ENCODE measurements at places on chromosomes 5 and 9.
A peak's percentile ranks its signal among the peaks of the same experiment; 100 is the strongest.

- no peak for DNase-seq
These were observed 2.0 kb upstream of the CDC14B start for GRCh38 chr9:96621618-96622017.

DNA sequence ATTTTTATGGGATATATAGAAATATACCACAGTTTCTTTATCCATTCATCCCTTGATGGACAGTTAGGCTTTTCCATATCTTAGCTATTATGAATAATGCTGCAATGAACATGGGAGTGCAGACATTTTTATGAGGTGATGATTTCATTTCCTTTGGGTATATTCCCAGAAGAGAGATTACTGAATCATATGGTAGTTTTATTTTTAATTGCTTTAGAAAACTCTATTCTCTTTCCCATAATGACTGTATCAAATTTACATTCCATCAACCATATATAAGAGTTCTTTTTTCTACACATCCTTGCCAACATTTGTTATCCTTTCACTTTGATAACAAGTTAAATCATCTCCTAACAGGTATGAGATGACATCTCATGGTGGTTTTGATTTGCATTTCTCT lies 821.6 kb downstream of the TLE1 start:
- peak; percentile 76 for DNase-seq

DNA sequence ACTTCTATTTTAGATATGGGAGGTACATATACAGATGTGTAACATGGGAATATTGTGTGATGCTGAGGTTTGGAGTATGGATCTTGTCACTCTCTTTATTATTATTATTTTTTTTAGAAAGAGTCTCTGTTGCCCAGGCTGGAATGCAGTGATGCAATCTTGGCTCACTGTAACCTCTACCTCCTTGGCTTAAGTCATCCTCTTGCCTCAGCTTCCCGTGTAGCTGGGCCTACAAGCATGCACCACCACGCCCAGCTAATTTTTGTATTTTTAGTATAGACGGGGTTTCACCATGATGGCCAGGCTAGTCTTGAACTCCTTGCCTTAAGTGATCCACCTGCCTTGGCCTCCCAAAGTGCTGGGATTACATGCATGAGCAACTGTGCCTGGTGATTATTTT lies 138.4 kb upstream of the SLC28A3 start:
- no peak for DNase-seq

GRCh38 chr9:109640580-109641371 lies 139.2 kb upstream of the PALM2AKAP2 start:
- peak; percentile 47 for DNase-seq

GRCh38 chr5:67240846-67241245 lies 44.2 kb upstream of the CD180 start:
- DNase-seq, result peak; percentile 47

DNA sequence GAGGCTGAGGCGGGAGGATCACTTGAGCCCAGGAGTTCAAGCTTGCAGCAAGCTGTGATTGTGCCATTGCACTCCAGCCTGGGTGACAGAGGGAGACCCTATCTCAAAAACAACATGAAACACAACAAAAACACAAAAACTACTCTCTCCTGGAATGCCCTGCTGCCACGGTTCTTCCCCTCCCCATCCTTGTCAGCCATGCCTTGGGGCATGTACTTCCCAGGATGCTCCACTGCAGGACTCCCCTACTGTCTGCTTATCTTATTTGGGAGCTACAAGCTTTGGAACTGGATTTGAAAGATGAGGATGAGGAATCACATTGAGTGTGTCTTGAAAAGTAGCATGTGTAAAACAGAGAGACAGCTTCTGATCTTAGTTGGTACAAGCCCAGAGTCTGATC lies 40.1 kb upstream of the KIAA1958 start:
- DNase-seq, result no peak

DNA sequence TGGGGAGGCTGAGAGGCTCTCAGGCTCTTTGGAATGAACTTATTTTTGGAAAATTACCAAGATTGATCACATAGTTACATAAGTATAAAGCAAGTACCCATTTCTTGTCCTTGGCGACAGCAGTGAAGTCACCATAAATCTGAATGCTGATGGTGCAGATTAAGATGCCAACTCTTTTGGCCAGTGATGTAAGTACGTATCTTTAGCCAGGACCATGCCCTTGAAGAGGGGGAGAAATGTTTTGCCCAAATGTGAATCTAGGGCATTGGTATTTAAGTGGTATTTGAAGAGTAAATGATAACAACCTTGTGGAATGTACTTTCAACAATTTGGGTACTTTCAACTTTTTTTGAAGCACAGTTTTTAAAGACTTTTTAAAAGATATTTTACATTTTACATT lies 68.2 kb upstream of the RAD23B start:
- peak; percentile 31 for DNase-seq

DNA sequence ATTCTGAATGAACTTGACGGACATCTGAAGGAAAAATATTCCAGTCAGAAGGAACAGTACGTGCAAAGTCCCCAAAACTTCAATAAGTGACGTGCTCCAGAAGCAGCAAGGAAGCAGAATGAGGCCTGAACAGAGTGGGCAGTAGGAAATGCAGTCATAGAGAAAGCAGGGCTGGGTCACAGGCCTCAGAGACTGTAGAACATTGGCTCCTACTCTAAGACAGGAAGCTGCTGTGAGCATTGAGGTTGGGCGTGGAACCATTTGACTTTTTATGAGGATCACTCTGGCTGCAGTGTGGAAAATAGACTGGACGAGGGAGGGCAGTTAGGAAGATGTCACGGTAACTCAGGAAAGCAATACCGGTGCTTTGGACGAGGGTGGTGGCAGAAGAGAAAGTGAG lies 64.0 kb downstream of the DOCK8 start:
- no peak for DNase-seq

DNA sequence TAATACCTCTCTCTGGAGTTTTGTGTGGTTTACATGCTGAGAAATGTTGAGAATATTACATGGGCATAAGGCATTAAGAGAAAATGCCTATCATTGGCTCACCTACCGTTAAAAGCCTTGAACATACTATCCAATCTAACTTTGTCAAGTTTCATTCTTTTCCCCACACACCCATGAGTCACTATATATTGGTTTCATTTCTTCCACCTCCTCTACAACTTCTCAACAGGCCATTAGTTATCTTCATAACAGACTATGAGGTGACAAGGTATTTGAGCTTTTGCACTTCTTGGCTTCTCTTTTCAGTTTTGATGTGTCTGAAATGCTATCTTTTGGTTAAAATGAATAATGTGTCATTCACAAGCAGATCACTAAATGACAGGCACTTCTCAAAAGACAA lies 288.0 kb downstream of the KCNN2 start:
- DNase-seq, result no peak

- DNase-seq, result no peak
These were observed 80.0 kb upstream of the NIPAL4 start for GRCh38 chr5:157379983-157380382.

GRCh38 chr9:25994605-25995004 lies 316.4 kb upstream of the TUSC1 start:
- no peak for DNase-seq

DNA sequence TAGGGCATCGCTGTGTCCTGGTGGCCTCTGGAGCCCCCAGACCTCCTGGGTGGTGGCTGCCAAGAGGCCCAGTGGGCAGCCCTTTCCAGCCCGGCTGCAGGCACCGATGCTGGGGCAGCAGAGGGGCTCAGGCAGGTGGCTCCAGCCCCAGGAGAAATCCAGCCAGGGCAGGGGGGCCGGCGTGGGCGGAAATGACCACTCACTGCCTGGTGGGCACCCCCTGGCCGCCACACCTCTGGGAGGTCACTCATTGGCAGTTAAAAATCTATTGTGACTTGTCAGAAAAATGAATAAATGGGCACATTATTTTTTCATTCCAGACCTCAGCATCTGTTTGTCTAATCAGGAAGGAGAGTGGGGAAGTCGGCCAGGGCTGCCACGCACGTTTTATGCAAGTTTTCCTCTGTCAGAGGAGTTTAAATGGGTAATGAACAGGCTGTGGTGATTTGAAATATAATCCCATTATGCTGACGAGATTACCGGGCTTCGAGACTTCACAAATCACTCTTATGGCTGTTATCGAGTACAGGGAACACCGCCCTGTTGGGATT lies 171.9 kb downstream of the GAPVD1 start:
- DNase-seq, result no peak

- DNase-seq, result no peak
These were observed 1151.8 kb downstream of the CDH12 start for GRCh38 chr5:21701317-21701716.

- DNase-seq, result no peak
These were observed 23.0 kb downstream of the VAV2 start for GRCh38 chr9:133968966-133969617.

DNA sequence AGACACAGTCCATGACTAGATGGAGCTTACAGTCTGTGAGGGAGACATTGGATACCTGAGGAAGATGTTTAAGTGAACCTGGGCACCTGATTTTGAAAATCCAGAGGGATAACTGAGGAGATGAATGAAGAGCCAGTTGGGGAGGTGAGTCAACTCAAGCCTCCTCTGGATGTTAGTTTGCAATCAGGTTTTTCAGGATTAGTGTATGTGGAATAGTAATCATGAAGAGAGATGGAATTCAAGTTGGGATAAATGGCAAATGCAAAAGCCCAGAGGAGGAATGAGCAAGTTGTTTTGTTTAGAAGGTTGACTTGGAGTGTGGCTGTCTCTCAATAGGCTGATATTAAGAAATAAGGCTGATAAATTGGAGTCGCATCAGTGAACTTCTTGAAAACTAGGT lies 28.9 kb downstream of the PRDM6 start:
- DNase-seq, result no peak

DNA sequence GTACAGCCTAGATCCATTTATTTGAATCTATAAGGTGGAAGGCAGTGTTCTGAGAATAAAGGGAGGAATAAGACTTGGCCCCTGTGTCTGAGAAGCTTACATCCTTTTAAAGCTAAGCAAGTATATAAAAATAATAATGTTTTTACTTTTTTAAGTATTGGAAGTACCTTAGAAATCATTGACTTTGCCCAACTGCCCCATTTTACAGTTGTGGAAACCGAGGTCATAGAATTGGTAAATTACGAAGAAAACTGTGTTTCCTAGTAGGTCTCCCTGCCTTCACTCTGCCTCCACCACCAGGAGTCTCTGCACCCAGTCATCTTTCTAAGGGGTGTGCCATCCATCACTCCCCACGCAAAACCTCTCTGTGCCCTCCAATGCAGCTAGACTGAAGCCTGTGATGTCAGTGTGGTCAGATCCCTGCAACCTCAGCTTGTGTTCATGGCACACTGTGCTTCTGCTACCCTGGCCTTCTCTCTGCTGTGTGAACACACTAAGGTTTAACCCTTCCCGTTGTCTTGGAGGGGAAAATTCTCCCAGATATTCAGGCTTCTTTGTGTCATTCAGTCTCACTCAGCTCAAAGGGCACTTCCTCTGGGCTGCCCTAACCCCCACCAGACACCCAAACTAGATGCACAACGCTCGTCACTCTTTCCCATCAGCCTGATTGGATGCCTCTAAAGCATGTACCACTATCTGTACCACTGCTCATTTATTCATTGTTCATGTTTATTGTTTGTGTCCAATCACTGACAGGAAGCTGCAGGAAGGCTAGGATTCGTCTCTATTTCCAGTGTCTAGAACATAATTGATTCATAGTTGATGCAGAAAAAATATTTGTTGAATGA lies 18.2 kb downstream of the ADRB2 start:
- no peak for DNase-seq

GRCh38 chr5:169942181-169942580 lies 38.1 kb downstream of the INSYN2B start:
- DNase-seq, result peak; percentile 54

- no peak for DNase-seq
These were observed 114.6 kb downstream of the C5orf15 start for GRCh38 chr5:133853646-133854365.

- DNase-seq, result no peak
These were observed 68.2 kb downstream of the MVB12B start for GRCh38 chr9:126394802-126395201.

DNA sequence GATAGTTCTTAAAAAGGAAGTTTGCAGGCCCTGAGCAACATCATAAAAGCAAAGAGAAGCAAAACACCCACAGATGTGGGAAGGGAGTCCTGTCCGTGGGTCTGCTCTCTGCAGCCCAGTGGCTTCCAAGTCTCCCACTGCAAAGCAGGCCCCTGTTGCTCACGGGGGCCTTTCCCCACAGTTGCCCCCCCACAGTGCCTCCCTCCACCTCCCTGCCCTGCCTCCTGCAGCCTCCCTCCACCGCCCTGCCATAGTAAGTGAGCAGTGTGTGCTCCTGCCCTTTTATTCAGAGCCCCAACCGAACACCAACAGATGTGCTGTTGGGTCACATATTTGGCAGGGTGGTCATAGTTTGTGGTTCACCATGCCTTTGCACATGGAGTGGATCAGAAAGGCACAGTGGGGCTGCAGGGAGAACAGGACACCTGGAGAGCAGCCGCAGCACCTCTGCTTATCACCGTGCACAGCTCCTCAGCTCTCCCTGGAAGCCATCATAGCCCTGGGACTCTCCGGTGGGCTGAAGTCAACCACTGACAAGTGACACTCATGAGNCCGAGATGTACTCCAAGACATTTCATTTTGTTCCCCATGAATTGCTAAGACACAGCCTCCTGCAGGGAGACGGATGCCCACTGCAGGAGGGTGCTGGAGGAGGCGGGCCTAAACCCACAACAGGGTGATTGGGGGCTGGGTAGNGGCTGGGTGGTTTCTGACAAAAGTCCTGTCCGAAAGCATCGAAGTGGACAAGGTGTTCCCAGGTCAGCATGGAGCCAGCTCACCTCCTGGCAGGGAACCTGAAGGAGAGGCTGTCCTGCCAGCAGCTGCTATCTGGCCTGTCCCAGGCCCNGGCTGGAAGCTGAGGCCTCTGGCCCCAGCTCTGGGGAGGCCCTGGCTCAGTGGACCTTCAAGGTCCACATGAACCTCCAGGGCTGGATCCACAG lies 278.9 kb downstream of the GADD45G start:
- peak; percentile 59 for DNase-seq

GRCh38 chr9:81156381-81156780 lies 533.0 kb downstream of the TLE1 start:
- DNase-seq, result no peak

- DNase-seq, result peak; percentile 49
These were observed 24.2 kb upstream of the NREP start for GRCh38 chr5:111781200-111781599.

GRCh38 chr9:87803166-87803565 lies 77.2 kb downstream of the CTSL start:
- no peak for DNase-seq

DNA sequence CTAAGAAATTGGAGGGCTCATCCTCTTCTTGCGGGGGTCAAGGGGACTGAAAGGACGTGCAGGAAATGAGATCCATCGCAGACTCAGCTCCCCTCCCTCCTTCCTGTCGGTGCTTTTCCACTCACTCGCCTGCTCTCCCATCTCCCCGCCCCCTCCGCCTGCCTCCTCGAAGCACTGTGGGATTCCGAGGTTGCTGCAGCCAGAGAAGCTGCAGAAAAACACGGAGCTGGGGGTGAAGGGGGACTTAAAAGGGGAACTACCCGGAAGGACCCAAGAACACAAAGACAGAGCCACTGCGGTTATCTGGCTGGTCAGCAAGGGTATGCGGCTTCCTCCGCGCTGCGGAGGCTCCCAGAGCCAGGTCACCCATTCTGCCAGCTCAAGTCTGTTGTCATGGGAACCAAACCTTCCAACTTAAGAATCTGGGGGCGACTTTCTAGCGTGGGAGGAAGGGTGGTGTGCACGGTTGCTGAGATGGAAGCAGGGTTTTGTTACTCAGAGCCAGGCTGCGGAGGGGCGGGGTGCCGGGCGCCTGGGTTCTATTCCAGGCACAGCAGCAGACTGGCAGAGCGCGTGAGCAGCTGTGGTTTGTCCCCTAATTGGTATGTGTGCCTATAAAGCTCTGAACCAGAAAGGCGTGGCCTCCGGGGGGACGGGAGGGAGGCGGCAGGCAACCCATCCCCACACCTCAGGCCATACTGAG lies 24.9 kb downstream of the PCDHGC5 start:
- DNase-seq, result peak; percentile 89

Measured in fibroblast of upper back skin (primary cell).